ENCODE measurements at places on chromosomes 6 and 20.

DNA sequence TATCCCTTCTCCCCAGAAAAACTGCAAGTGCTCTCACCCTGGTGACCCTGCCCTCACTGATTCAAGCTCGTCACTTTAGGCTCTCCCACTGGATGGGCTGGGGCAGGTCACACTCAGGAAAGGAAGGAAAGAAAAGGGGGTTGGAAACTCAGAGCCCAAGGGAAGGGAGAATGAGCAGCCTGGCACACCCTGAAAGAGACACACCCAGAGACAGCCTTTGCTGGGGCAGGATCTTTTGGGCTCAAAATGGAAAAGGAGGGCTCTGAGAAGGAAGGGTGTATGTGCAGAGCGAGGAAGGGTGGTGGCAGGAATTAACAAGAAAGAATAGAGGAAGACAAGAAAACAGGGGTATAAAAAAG lies 2.5 kb downstream of the PPP1R18 start:
- no peak for DNase-seq

- no peak for DNase-seq
Measured at GRCh38 chr20:31815408-31816188, 3.6 kb upstream of the MYLK2 start.

- DNase-seq = no peak
Measured at GRCh38 chr20:8082025-8082424, 50.0 kb upstream of the PLCB1 start.

GRCh38 chr6:159203304-159204005 lies 34.3 kb downstream of the FNDC1 start:
- no peak for DNase-seq

DNA sequence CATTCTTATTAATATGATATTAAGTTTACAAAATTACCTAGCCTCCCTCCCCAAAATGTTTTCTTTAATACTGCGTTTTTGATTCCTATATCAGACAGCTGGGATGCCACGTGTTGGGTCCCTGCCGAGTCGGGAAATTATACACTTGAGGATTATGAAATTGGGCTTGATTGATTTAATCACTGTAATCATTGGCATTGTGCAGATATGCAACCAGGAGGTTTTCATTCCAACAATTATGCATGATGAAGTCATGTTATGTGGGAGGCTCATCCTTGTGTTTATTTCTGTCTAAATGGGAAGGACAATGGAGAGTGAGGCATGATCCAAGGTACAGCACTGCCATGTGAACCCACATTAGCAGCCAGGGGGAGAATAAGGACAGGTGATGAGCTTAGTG lies 30.6 kb upstream of the RIPOR2 start:
- DNase-seq = no peak

- peak; percentile 70 for DNase-seq
Measured at GRCh38 chr6:137699031-137699683, 167.9 kb upstream of the TNFAIP3 start.
